Diencephalon (tissue), 1 donor: ENCODE measurements at places on chromosomes 7 and 10. TPM values are rescaled to one million over a fixed set of nuclear protein-coding genes. Genes with fewer than 3 reads are reported as not detected.

Gene LIPJ
- total RNA-seq: 1.6 TPM

Gene ADAMTS14
- total RNA-seq: 0.23 TPM

Gene GIMAP1
- total RNA-seq: 1.4 TPM

Gene JCAD
- 27.7 TPM for total RNA-seq

Gene OR2A1
- total RNA-seq: not detected

Gene DDC
- total RNA-seq: 4.8 TPM

Gene MSMB
- total RNA-seq: not detected

Gene CALHM1
- total RNA-seq: 0.23 TPM

Gene CHRM2
- 23.3 TPM for total RNA-seq

Gene TRIM73
- 4.4 TPM for total RNA-seq

Gene SP8
- total RNA-seq: 2.8 TPM

Gene ZNF655
- 88.3 TPM for total RNA-seq

Gene FAM131B
- 78.4 TPM for total RNA-seq

Gene SPOCK2
- total RNA-seq: 207 TPM

Gene CABCOCO1
- total RNA-seq: 5.5 TPM

Gene OR2A7
- total RNA-seq: 0.69 TPM

Gene COL17A1
- under 0.01 TPM for total RNA-seq

Gene AFAP1L2
- total RNA-seq: 18.7 TPM

Gene GARIN1A
- 0.92 TPM for total RNA-seq

Gene SRGN
- total RNA-seq: 29.1 TPM

Gene TET1
- total RNA-seq: 33.7 TPM

Gene CNNM1
- total RNA-seq: 6.5 TPM

Gene LAMB1
- 41.3 TPM for total RNA-seq

Gene EBF3
- 19.6 TPM for total RNA-seq

Gene POMZP3
- 5.1 TPM for total RNA-seq

Gene TAS2R4
- 4.4 TPM for total RNA-seq

Gene STX1A
- 68.0 TPM for total RNA-seq
